ENCODE measurements at places on chromosomes 1 and 21.

DNA sequence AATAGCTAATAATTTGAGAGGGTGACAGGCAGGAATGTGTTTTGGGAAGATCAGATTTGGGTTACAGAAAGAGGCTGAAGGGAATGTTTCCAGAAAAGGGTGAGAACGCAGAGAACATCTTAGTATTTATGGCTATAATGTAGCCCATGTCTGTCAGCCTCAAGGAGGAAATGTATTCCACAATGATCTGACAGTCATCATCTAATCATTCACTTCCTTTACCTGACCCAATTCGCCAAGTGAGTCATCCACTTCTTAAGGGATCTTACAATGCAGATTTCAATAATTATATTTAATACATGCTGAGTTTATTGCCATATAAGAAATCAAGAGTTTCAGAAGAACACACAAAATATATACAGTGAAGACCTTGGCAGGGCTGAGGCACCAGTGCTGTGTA is 10.8 kb downstream of the TRIM45 start:
- DNase-seq = no peak

GRCh38 chr1:180787628-180788307 is 124.9 kb upstream of the KIAA1614 start:
- no peak for DNase-seq

DNA sequence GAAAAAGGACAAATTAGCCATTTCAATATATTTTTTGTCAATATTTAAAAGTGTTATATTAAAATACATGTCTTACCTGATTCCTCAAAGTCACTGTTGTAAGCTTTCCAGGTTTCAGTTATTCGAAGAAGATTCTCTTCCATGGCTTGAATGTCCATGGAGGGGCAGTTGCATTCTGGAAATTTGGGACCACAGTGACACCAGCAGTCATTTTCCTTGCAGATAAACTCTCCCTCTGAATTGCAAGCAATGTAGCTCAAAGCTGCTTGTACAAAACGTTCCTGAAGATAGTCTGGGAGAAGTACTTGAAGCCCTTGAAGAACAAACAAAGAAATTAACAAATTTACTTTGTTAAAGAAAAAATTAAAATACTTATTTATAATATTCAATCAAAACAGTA is 251.7 kb downstream of the BRINP3 start:
- DNase-seq = no peak

- DNase-seq = no peak
Measured at GRCh38 chr1:15703562-15703961, 19.4 kb downstream of the PLEKHM2 start.

DNA sequence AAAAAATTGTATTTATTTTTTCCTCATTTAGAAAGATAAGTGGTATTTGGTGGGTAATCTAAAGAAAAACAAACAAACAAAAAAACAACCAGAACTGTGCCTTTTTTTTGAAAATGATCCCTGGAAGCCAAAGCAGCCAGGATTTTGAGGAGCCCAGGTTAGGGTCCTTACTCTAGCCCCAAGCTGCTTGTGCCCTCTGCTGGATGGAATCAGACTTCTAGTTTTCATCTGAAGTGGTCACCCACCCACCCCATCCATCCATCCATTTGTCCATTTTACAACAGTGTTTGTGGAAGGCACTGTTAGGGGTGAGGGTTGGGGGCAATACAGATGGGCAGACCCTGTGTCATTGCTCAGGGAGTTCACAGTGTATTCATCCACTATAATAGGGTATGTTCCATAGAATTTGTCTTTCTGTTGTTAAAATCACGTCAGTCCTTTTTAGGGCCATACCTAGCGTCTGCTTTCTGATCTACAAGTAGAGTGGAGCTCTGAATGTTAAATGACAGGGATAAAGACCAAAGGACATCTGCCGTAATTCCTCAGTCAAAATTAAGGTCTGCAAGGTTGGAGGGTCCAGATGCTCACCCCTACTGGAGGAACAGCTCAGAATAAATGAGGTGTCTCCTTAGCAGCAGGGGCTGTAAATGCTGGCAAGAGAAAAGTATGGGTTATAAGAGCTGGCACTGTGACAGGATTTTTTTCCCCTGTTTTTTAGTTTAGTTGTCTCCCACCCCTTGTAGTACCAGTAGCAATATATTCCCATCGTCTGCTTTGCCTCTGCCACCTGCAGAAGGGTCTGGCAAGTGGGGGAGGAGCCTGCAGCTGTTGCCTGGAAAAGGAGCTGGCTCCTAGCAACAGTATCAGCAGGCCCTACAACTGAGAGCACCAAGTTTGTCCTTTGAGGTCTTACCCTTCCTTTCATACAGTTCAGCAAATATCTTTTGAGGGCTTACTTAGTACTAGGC is 3.2 kb downstream of the LRRC42 start:
- no peak for DNase-seq

GRCh38 chr1:32201011-32201855 is 838 bp downstream of the CCDC28B start:
- DNase-seq = peak; percentile 55

DNA sequence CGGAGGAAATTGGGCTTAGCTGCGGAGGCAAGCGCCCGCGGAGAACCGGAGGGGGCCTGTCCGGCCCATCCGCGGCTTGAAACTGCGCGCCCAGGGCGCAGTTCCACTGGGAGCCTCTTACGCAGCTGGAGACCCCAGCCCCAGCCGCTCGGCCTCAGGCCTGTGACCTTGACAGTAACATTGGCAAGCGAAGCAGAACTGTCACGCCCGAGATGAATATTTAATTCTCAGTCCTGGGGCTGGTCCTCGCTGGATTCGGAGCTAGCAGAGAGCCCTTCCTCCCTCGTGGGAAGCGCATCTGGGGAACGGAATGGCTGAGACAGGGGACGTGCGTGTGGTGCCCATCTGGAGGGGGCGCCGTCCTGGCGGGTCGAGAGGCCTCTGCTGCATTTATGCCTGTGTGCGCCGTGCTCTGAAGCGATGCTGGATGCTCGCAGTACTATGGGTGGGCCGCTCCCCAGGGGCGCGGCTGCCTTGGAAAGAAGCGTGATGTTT is 928 bp downstream of the SLC6A17 start:
- no peak for DNase-seq

- no peak for DNase-seq
Measured at GRCh38 chr1:5596651-5597050, 395.6 kb downstream of the NPHP4 start.

- DNase-seq = no peak
Measured at GRCh38 chr1:44453798-44454349, 48.8 kb downstream of the RNF220 start.

DNA sequence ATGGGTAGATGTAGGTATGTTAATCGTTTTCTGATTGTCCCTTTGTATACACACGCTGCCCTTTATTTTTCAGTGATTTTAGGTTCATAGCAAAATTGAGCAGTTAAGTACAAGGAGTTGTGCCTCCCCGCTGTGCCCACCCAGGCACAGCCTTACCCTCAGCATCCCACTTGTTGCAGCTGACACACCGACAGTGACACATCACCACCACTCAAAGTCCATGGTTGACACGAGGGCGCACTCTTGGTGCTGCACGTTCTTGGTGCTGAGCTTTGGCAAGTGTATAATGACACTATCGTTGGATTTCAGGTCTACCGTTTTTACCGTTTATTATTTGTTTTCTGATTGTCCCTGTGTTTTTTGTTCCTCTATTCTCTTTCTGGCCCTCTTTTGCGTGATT is 15.6 kb downstream of the C1orf159 start:
- DNase-seq = no peak

DNA sequence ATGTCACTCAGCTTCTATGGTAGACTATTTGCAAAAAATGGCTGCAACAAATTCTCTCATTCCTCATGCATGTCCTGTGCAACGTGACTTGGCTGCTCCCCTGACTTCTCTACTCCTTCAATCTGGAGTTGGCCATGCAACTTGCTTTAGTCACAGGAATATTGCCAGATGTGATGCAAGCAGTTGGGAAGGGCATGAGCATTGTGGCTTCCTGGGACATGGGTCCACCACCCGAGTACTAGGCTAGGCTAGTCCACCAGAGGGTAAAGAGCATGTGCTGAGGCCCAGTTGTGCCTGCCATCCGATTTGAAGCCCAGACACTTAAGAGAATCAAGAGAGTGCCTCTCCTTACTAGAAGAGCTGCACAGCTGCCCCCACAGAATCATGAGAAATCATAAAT is 89.6 kb downstream of the DSCAM start:
- no peak for DNase-seq

- DNase-seq = no peak
Measured at GRCh38 chr1:172356620-172357019, 63.9 kb upstream of the C1orf105 start.

- no peak for DNase-seq
Measured at GRCh38 chr1:167663002-167663772, 33.2 kb downstream of the RCSD1 start.

DNA sequence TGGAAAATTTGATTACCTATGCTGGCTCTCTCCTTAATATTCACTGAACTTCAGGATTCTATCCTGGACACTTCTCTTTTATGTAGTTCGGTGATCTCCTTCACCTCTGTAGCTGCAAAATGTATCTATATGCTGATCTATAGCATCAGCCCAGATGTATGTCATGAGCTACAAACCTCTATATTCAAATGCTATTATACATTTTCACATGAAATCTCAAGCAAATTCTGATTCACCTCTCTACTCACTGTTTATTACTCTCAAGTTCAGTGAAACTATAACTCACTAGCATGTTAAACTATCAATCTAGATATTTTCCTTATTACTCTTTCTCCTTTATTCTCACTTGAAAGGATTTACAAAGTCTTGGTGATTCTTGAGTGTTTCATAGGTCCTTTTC is 52.2 kb downstream of the PTPRC start:
- DNase-seq = no peak

GRCh38 chr1:8241417-8242014 is 76.4 kb upstream of the SLC45A1 start:
- DNase-seq = no peak

Measured in stimulated activated CD8-positive, alpha-beta memory T cell treated with anti-CD3 and anti-CD28 coated beads, Interleukin-4, amount 100 ng/mL, for 4 hours (primary cell).